ENCODE measurements at places on chromosomes 3 and 15.

DNA sequence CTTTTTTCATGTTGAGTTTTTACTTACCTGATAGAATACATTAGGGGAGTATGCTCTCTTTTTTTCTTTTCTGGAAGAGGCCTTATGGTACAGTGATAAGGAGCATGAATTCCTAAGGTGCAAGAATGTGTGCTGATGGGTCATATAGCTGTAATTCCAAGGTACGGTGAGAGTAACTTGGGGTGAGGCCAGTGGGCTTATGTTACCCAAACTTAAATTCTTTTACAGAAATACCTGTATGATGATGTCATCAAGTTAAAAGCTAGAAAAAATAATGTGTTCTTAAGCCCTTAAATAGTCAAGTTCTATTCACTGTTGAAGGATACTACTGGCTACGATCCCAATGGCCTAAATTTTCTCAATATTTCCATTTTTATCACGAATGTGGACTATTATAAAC lies 111.2 kb downstream of the GMPS start:
- no peak for DNase-seq

DNA sequence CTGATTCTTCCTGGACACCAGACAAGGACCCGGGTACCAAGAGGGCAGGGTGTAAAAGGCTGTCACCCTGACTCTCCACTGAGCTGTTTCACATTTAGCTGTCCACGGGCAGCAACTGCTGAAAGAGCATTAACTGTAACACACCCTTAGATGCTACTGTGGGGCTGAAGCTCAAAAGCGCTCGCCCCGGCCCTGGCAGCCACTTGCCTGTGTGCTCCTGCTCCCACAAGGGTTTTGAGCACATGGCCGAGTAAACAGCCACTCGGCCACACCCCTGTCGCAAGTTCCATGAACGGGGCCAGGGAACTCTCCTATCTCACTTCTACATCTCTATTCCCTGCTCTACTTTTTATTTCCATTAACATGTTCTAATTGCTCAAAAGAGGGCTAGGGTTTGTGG lies 421.7 kb downstream of the TUSC7 start:
- DNase-seq, result no peak

GRCh38 chr15:74243431-74243830 lies 7.3 kb downstream of the CCDC33 start:
- DNase-seq, result no peak

DNA sequence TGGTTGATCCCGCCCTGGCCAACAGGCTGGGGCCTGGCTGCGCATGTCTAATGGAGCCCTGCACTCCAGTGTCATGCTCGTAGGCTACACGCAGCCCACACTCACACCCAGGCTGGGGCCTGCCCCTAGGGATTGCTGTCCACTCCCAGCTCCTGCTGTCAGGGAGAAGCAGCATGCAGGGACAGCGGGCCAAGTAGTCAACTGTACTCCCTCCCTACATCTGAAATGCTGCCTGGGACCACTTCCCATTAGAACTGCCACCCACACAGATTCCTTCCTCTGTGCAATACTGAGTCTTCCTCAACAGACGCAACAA lies 16.1 kb downstream of the ALS2CL start:
- no peak for DNase-seq

GRCh38 chr15:71397377-71397776 lies 282.1 kb downstream of the THSD4 start:
- no peak for DNase-seq

Data from substantia nigra (tissue), 51 donors.